Hematopoietic multipotent progenitor cell treated with erythropoietin and hydrocortisone succinate and interleukin-3 and kit ligand, for 4 days (in vitro differentiated cells): ENCODE measurements at places on chromosomes 5 and 9.

GRCh38 chr5:148740966-148741742 lies 85.3 kb upstream of the ADRB2 start:
- DNase-seq = peak; percentile 79

GRCh38 chr9:91060520-91061343 lies 259.1 kb downstream of the SYK start:
- no peak for DNase-seq

- no peak for DNase-seq
Observed at GRCh38 chr5:112597831-112598230, 139.9 kb upstream of the APC start.

- no peak for DNase-seq
Observed at GRCh38 chr5:62600560-62601252, 22.1 kb downstream of the LRRC70 start.

DNA sequence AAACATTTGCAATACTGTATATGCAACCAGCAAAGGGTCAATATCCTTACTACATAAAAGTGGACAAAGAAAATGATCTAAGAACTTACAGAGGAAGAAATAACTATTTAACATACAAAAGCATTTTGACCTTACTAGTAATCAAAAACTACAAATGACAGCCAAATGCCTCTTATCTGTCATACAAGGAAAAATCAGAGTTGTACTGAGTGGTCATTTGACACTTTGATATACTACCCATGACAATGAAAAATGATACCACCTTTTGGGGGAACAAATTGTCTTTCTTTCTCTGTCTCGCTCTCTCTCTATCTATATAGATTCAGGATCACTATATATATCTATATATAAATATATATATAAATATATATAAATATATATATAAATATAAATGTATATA lies 50.4 kb upstream of the ZSWIM6 start:
- DNase-seq = no peak
